ENCODE measurements at places on chromosomes 4 and X.

GRCh38 chrX:97938706-97939105 lies 1055.0 kb downstream of the RPA4 start:
- DNase-seq, result no peak

DNA sequence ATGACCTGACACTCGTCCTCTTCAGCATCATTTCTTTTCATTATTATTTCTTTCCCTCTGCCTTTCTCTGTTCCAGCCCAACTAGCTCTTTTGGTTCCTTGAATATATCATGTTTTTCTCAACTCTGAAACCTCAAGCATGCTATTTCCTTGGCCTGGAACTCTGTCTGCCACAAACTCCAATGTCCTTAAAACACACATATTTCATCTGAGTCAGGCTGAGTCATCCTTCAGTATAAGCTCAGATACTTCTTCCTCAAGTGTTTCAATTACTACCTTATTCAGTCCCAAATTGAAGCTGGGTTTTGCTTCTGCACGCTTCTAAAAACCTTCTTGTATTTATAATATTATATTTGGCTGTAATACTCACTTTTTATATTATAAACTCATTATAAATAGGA lies 424.2 kb downstream of the PDGFC start:
- peak; percentile 74 for DNase-seq

DNA sequence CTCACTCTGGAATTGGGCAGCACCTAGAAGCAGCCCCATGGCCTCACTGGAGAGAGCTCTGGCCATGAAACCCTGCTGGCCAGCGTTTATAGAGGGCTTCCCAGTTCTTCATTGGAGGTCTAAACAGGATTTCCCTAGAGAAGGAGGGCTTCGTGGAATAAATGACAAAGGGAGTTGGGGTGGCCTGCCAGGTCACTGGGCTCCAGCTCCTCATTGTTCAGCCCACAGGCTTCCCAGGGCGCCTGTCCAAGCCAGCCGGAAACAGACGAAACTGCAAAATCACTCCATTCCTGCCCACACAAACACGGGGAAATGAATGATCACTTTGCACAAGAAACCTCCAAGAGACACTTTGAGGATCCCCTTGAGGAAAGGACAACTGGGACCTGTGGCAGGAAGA lies 189.7 kb downstream of the TSPAN5 start:
- no peak for DNase-seq

- peak; percentile 28 for DNase-seq
Measured at GRCh38 chrX:18457000-18457399, 31.6 kb downstream of the CDKL5 start.

GRCh38 chrX:12405306-12405705 lies 267.0 kb downstream of the FRMPD4 start:
- no peak for DNase-seq

- no peak for DNase-seq
Measured at GRCh38 chrX:37462346-37462745, 109.1 kb upstream of the LANCL3 start.

GRCh38 chr4:26073886-26074560 lies 160.0 kb downstream of the SMIM20 start:
- no peak for DNase-seq

DNA sequence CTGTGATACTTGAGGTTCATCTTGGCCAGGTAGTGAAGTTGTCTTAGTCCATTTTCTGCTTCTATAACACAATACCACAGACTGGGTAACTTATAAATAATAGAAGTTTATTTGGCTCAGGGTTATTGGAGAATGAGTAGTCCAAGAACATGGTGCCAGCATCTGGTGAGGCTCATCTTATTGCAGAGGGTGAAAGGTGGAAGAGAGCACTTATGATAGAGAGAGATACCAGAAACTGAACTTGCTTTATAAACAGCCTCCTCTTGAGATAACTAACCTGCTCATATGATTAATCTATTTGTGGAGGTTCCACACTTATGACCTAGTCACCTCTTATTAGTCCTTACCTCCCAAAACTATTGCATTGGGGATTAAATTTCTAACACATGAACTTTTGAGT lies 1.6 kb downstream of the C4orf51 start:
- DNase-seq, result no peak

GRCh38 chr4:7890635-7891393 lies 48.8 kb downstream of the AFAP1 start:
- no peak for DNase-seq

DNA sequence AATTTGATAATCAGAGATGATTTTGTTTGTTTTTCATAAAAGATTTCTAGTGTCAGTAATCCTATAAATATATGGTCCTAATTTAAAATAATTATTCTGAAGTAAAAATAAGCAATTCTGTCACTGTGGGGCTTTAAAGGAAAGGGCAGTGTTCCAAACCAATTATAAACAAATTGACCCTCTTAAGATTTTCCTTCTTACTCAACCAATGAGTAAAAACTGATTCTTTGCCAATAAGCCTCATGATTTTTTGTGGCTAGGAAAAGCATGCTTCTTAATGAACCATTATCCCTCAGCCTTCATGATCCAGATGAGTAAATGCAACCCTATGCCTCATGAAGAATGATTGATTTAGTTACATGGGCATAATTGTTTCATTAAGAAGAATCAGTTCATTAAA lies 1010.4 kb downstream of the ADGRL3 start:
- no peak for DNase-seq

- DNase-seq, result peak; percentile 26
Measured at GRCh38 chr4:95124906-95125504, 367.2 kb downstream of the BMPR1B start.

- no peak for DNase-seq
Measured at GRCh38 chr4:104938624-104939023, 208.1 kb upstream of the TET2 start.

GRCh38 chr4:48266781-48267180 lies 2.9 kb downstream of the TEC start:
- DNase-seq, result peak; percentile 8

DNA sequence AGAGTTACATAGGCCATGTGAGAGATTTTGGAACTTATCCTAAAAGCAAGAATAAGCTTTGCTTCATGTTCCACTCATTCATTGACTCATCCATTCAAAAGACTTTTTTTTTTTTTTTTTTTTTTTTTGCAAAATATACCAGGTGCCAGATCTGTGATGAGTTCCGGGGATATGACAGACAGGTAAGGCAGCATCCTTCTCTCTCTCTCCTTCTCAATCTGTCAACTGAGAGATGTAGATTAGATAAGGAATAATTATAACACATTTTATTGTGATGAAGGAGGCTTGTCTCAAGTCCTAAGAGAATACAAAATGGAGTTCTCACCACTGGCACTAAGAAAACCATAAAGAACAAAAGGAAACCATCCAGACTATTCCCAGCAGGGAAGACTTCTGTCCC lies 190.2 kb upstream of the CPEB2 start:
- DNase-seq, result no peak

GRCh38 chr4:149518471-149518870 lies 297.2 kb downstream of the IQCM start:
- DNase-seq, result peak; percentile 16

DNA sequence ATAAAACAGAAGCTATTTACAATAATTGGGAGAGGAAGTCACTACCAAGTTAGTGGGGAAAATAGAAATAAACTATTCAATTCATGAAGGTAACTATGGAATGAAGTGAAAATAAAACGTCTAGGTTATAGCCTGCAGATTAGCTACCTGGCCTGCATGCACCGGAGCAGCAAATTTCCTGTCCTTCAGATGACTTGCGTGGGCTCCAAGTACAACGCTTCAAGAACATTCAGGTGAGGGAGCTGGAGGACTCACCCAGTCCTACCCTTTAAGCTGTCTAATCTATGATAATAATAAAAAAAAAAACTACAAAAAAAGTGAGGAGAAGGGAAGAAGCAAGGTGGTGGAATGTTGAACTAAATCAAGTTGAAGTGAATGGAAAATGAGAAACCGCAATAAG lies 13.2 kb downstream of the C4orf54 start:
- DNase-seq, result no peak

DNA sequence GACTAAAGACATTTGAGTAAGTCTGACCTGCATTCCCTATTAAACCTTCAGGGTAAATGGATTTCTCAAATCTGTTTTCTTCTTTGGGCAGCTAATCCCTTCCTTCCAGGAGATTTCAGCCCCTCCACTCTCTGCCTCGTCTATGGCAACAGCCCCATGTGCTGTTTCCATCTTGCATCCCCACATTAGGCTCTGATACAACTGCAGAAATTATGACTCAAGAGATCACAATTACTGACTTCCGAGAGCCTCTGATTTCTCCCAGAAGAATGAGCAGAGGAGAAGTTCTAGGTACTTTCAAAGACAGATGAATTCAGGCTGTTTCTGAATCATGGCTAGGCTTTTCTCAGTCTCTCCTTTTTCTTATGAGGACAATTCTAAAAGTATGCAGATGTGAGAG lies 38.7 kb downstream of the RAI2 start:
- no peak for DNase-seq

- peak; percentile 54 for DNase-seq
Measured at GRCh38 chrX:48025561-48025960, 18.8 kb downstream of the SPACA5 start.

- DNase-seq, result no peak
Measured at GRCh38 chrX:17774053-17774452, 36.8 kb downstream of the SCML1 start.
